Kidney capillary endothelial cell (primary cell): ENCODE measurements at places on chromosomes 4 and X.

DNA sequence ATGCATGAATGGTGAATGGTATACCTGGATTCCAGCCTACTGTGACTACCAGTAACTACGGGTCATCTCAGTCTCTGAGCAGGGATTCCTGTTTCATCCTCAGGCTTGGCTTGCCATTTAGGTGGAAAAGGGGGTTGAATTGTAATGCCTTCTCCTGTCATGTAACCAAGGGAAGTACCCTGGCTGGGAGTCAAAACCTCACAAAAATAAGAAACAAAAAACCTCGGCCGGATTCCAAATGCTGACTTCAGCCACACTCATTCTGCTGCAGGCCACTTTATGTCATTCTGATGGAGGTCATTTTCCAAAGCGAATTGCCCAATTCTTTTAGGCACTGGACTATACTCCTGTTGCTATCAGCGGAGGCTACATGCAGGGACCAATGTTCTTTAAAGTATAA lies 324.7 kb downstream of the LDB2 start:
- DNase-seq: no peak

DNA sequence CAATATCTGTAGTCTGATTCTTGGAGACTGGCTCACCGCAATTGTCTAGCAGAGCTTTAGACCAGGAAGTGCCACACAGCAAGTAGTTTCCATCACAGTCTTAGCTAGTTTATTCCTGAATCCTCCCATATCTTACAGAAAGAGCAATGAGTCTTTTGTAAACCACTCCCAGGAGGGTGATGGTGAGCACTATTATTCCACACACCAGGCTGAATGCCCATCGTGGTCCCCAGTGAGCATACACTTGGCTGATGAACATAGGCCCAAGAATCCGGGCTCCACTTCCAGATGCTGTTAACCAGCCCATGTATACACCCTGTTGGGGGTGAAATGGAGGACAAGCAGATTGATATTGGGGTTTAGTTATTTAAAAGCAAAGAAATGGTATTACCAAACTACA lies 39.8 kb downstream of the PLK4 start:
- no peak for DNase-seq

- no peak for DNase-seq
These were observed 1.3 kb downstream of the SULT1E1 start for GRCh38 chr4:69858690-69859089.

GRCh38 chr4:15836362-15836761 lies 58.2 kb downstream of the CD38 start:
- no peak for DNase-seq

- no peak for DNase-seq
These were observed 47.5 kb downstream of the ATG4A start for GRCh38 chrX:108138814-108139702.

- no peak for DNase-seq
These were observed 13.1 kb downstream of the FNIP2 start for GRCh38 chr4:158781963-158782362.

- no peak for DNase-seq
These were observed 86.2 kb downstream of the ZIC3 start for GRCh38 chrX:137652086-137652485.

GRCh38 chr4:67776746-67777145 lies 22.6 kb upstream of the GNRHR start:
- no peak for DNase-seq

DNA sequence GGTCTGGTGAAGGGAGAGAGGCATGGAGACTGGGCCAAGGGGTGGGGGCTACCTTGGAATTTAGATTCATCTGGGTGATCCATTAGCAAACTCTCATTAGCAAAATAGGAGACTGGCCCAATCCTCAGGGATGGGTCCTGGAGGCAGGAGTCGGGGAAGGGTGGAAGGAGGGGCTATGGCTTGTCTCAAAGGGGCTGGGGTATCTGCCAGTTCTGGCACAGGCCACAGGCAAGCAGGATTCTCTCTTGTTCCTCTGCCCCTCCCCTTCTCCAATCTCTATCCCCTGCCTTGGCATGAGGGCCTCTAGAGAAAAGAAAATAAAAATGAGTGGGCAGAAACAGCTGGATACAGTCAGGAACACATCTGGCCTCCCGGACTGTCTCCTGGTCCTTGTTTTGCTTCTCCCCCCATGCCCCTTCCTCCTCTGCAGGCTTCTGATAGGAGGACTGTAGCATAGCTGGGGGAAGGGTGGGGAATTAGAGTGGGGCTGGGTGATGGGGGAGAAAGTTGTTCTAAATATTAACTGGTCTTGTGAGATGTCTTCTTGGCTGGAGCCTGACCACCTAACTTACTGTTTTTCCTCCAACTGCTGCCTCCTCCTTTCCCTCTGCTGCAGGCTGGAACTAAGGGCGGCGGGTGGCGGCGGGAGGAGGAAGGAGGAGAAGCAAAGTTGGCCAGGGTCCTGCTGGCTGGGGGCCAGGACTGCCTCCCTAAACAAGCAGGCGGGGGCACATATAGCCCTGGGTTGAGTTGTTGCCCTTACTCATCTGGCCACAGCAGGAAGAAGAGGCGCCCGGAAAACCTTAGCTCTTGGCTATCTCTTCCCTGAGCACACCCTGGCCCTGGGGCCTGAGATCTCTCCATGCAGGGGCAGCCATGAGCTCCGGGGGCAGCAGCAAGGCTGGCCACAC lies 53.3 kb upstream of the LAS1L start:
- DNase-seq: peak; percentile 51

GRCh38 chr4:8649631-8650361 lies 57.2 kb downstream of the CPZ start:
- DNase-seq: no peak

DNA sequence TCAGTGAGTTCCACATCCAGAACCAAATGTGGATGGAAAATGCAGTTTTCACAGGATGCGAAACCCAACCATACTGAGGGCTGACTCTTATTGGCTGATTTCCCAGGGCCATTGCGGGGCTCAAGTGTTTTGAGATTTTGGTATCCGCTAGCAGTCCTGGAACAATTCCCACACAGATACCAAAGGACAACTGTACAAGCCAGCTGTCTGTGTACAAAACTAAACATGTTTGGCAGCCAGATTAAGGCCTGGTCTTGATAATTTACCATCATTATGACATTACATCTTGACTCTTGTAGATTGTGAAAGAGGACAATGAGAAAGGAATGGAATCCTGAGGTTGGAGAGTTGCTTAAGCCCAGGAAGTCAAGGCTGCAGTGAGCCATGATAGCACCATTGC lies 121.9 kb downstream of the DKK2 start:
- no peak for DNase-seq

DNA sequence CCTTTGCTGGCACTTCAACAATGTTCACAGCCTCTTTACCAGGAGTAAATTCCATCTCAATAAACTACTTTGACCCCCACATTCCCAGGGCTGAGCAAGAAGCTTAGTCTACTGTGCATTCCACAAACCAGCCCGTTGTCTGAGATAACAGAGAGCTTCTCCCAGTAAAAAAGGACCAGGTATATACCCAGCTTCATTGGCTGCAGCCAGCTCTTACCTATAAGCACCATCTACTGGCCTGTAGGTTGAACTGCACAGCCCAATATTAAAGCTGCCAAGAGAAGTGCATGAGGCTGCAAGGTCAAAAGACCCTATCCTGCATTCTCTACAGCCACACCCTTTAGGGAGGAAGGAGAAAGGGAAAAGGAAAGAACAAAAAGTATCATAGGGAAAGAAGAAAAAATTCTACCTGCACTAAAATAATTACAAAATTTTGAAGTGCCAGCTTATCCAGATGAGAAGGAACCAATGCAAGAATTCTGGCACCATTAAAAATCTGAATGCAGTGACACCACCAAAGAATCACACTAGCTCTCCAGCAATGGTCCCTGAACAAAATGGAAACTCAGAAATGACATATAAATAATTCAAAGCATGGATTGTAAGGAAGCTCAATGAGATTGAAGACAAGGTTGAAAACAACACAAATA lies 45.7 kb upstream of the INTU start:
- peak; percentile 26 for DNase-seq

DNA sequence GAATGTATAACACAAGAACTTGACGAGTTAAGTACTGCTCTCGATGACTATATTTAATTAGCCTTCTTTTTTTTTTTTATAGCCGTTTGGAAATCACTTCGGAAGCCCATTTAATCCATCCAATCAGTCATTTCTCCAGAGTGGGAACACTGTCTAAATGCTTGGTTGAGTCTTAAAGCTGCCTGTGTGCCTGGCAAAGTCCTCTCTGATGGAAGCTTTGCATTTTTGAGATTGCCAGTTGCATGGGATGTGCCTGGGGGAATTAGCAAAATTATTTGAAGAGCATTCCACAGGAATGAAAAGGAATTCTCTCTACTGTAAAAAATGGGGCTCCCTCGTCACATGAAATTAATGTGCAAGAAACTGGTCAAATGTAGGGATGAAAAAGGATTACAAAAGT lies 398.8 kb upstream of the RPS6KA3 start:
- no peak for DNase-seq

DNA sequence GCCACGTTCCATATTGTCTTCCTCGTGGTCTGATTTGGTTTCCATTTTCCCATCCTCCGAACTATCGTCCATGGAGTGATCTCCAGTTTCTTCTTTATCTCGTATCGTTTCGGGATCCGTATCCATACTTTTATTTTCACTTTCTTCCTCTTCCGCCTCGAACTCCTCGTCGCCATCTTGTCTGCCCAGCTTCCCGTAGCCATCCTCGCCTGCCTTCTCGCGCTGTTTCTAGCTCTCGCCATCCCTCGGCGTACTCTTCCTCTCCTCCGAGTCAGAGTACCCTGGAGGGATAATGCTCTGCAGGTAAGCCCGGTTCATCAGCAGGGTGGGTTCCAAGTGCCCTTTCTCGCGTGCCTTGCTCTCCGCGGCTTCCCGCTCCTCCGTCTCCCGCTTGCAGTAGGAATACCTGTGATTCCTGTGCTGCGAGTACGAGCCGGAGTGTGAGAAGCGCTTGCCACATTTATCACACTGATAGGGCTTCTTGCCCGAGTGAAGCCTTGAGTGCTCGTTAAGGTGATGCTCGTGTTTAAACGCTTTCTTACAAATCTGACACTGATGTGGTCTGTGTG lies 134.5 kb upstream of the TAPT1 start:
- no peak for DNase-seq

- DNase-seq: no peak
These were observed 65.3 kb upstream of the C1QTNF7 start for GRCh38 chr4:15362541-15362940.

DNA sequence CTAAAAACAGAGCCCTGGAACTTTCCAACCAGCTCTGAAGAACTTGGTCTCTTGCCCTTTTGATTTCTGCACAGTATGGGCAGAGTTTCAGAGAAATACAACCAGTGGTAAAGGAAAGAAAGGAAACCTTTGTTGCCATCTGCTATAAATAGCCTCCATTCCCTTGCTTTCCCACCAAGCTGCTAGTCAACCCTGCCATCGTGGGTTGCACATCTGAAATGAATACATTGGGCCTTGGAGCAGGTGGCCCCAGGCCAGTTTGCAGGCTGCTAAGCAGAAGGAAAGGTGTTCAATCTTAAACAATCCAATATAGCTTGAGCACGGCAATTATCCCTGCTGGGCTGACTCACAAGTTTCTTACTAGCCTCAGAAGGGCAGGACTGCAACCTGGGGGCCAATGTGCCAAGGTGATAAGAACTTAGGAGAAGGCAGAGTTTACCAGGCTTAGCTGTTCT lies 142.5 kb downstream of the PPARGC1A start:
- no peak for DNase-seq

GRCh38 chrX:14409341-14409740 lies 120.0 kb upstream of the GLRA2 start:
- DNase-seq: peak; percentile 64

DNA sequence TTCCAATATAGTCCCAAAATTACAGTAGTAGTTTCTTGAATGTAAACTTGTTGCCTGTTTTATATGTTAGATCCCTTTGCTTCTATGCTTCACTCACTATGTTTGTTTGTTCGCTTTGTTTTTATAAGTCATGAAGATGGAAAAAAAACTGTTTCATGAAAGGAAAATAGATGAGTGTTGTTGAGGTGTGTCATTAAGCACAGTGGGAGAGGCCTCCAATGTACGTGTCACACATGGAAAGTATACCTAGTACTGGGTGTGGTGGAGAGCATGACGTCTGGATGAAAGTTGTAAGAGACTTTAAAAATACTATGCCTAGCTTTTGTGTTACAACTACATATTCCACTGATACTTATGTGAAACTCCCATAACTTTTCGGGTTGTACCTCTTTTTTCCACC lies 28.4 kb downstream of the PLS3 start:
- DNase-seq: no peak

DNA sequence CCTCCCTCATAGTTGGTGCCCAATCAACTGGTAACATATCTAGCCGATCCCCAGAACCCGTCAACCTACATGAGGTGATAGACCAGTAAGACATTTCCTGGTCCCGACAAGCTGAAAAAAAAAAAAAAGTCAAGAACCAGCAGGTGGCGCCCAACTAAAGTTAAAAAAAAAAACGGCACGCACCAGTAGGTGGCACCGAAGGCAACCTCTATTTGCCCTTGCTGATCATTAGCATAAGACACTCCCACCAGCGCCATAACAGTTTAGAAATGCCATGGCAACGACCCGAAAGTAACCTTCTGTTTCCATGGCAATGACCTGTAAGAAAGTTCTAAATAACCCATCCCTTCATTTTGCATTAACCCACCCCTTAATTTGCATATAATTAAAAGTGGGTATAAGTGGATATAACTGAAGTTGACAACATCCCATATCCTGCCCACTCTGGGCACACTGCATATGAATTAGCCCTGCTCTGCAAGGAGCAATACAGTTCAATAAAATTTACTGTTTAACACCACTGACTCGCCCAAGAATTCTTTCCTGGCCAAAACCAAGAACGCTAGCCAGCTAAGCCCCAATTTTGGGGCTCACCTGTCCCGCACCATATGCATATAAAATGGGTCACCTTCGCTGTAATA lies 83.9 kb upstream of the SPANXB1 start:
- peak; percentile 62 for DNase-seq

DNA sequence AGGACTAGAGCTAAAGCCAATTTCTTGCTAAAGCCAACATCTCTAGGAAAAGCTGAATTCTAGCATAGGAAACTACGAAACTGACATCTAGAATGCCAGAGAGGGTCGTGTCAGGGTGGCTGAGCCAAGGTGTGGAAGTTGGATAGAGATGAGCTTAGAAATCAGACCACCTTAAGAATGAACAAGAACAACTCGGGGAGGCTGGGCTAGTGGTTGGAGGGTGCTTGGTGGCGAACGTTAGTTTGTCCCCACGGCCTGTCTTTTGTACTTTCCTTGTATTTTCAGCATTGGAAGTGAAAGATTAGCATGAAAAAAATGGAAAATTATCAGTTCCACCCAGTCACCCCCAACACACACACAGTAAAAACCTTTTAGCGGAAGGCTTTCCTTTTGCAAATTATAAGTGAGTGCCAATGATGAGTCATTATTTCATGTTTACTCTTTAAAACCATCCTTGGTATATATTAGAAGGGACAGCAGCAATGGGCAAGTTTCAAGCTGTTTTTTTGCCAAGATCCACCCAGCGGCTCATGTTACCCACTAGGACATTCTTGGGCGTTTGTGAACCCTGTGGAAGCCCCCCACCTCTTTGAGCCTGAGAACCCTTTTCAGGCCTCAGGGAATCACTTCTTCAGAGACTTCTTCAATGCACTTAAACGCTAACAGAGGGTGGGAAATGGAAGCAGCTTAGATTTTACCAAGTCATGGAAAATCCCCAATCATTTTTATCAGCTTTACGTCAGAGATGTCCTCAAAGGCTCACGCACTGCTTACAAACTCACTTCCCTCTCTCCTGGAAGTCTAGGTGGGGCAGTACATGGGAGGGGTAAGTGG lies 4.9 kb upstream of the PPEF1 start:
- no peak for DNase-seq

GRCh38 chr4:113499696-113500095 lies 261.8 kb downstream of the CAMK2D start:
- DNase-seq: no peak
